ENCODE measurements at places on chromosomes 1 and 21.

GRCh38 chr1:24415910-24416665 is 486 bp downstream of the NIPAL3 start:
- no peak for DNase-seq

DNA sequence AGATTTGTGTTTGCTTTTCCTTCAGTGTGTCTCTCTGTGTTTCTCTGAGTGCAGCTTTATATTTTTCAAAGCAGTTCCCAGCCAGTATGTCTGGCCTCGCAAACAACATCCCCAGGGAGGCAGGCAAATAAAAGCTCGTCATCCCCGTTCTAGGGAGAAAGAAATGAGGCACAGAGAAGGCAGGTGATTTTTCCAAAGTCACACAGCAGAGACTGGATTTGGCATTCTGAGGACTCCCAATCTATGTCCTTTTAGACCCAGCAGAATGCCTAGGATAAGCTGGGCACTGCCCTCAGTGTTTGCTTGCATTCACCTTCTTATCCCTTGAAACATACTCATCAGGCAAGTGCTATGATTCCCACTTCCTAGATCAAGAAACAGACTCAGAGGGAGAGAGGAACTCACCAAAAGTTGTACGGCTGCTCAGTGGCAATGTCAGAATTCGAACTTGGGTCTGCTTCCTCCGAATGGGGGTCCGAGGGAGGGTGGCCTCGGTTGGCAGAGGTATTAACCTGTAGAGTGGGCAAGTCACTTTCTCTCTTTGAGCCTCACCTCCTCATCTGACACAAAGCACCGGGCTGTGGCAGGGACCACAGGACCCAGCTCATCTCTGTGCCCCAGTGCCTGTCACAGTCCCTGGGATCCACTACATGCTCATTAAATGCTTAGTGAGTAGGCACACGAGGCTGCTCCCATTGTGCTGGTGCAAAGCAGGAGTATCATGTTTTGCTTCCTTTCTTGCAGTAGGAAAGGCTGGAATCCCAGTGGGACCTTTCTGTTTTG is 4.2 kb downstream of the RAP1GAP start:
- no peak for DNase-seq

DNA sequence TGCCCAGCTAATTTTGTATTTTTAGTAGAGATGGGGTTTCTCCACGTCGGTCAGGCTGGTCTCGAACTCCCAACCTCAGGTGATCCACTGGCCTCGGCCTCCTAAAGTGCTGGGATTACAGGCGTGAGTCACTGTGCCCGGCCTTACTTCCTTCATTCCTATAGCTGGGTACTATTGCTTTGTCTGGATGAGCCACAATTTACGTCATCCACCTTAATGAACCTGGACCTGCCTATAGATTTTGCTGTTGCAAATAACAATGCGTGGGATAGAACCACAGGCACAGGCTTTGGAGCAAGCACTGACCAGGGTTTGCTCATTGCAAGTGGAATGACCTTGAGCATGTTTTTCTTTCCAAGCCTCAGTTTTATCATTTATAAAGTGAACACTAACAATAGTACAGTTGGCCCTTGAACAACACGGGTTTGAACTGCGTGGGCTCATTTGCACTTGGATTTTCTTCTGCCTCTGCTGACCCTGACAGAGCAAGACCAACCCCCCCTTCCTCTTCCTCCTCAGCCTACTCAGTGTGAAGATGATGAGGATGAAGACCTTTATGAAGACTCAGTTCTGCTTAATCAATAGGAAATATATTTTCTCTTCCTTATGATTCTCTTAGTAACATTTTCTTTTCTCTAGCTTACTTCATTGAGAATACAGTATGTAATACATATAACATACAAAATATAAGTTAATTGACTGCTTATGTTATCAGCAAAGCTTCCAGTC is 33.3 kb upstream of the BECN2 start:
- DNase-seq, result no peak

DNA sequence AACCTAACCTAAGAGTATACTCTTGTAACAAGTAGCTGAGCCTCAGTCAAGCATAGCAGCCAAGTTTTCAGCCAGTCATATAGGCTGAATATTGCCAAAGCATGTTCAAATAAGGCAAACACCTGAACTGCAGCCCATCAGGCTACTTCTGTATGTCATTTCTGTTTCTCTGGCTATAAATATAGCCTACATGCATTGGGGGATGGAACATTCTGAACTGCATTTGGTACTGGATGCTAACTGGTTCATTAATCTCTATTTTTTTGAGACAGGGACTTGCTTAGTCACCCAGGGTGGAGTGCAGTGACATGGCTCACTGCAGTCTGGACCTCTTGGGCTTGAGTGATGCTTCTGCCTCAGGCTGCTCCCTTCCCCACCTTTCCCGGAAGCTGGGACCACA is 37.3 kb downstream of the MAST2 start:
- DNase-seq, result no peak

DNA sequence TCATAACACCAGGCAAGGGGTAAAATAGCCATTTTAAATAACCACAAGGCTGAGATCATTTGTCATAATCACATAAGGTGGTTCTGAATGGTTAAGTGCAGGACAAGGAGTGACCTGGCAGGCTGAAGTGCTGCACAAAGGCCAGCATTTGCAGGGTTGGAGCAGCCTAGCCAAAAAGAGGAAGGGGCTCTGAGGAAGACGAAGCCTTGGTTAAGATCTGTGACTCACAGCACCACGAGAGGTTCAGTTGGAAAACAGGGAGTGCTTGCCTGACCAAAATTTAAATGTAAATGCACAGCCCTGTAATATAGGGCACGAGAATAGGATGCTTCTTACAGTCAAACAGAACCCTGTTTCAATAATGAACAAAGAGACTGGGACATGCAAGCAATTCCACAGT is 12.1 kb downstream of the ATP5PF start:
- no peak for DNase-seq

- no peak for DNase-seq
Measured at GRCh38 chr1:217369996-217370551, 260.8 kb downstream of the GPATCH2 start.

- no peak for DNase-seq
Measured at GRCh38 chr1:85453640-85454194, 11.2 kb downstream of the DDAH1 start.

DNA sequence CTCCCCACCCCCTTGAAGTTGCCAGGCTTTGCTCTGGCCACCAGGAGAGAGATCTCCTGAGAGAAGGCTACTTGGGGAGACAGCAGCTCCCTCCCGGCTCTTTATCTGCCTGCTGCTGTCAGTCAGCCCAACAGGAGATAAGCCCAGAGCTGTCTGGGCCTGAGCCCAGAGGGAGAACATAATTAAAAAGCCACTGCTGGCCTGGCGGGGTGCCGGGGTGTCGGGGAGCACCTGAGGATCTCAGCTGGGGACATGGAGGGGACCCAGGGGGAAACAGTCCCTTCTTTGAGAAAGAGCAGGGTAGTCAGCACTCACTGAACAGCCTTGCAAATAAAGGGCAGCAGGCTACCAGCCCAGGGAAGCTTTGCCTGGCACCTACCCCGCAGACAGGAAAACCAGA is 17.9 kb downstream of the VWA5B1 start:
- no peak for DNase-seq

DNA sequence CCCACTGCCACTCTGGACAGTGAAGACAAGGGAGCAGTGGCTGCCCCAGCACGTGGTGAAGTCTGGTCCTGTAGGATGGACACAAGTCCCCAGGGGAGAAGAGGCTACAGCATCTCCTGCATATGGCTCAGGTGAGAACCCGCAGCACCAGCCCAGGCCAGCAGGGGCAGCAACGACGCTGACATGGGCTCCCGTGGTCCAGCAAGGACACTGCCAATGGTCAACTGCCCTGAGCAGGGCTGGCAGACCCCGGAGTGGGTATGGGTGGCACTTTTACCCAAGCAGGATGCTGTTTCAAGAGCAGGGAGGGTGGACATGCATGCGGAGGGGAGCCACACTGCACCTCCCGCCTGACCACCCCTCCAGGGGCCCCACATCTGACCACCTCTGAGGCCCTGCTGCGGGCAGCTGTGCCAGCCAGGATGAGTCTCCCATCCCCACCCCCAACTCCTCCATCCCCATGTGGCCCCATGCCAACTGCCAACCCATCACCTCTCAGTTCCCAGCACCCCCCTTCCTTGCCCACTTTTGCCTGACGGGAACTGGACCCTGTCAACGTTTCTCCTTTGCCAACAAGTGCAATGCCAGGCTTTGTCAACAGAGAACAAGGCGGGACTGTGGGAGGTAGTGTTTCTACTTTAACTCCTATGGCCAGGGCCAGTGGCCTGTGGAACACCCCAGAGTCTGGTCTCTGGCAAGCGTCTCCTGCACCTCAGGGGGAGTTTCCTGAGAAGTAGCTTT is 8.6 kb downstream of the MORN1 start:
- DNase-seq, result peak; percentile 65

DNA sequence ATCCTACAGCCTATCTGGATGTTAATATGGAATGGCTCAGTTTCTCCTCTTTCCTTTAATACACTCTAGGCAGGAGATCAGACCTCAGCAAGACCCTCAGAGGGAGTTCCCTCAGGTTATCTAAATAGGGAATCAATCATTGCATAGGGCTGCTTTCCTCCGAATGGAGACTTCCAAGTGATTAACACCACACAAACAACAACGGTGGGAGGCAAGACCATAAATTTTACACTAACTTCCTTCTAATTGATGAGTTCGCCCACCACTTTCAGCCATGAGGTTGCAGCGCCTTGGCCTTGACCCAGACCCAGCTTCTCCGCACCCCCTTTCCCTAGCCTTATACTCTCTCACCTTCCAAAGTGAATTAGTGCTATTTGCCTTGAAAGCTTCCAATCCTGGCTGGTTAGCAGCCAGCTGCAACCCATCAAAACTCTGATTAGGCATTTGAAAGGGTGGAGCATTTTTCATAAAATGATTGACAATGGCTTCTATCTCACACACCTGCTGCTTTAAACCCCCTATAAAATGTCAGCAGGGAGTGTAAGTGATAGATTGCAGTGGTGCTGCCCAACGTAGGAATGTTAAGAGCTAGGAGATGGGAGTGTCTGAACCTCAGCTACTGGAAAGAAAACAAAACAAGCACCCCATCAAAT is 534.9 kb upstream of the USP24 start:
- DNase-seq, result no peak

DNA sequence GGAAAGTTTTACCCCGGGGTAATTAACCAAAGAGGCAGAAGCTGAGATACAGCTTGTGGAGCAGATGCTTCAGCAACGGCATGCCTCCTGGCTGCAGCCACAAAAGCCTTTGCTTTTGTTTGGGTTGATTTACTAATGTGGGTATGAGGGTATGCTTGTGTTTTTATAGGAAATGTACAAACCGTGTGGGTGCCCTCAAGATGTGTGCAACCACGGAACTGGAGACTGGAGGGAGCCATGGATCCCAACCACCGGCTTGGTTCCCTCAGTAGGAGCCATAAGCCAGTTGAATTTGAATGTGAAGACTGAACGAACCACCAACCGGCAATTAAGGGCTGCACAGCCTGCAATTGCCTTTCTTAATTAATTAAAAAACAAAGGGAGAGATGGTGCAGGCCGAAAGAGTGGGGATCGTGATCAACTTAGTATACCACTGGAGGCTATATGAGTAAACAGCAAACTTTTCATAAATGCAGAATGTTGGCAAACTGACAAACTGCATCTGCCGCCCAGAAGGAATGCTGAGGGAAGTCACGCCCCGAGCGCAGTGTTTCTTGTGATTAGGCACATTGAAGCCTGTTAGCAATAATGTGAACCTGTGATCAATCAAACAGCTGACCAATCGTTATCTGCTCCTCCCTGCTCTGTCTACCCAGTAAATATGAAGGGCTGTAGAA is 104.1 kb downstream of the DISP1 start:
- no peak for DNase-seq

GRCh38 chr1:112457241-112457640 is 51.5 kb upstream of the WNT2B start:
- DNase-seq, result no peak

DNA sequence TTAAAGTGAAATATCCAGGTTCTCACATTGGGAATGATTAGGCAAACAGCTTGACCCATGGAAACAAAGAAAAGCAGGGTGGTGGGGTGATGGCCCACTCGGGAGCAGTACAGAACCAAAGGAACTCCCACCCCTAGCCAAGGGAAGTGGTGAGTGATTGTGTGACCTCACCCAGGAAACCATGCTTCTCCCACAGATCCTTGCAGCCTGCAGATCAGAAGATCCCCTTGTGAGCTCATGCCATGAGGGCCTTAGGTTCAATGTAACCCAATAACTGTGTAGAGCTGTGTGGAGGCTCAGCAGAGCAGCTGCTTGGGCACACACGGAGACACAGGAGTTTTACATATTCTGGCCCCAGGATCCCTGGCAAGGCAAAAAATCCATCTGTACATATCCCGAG is 311.8 kb upstream of the DPYD start:
- DNase-seq, result no peak

DNA sequence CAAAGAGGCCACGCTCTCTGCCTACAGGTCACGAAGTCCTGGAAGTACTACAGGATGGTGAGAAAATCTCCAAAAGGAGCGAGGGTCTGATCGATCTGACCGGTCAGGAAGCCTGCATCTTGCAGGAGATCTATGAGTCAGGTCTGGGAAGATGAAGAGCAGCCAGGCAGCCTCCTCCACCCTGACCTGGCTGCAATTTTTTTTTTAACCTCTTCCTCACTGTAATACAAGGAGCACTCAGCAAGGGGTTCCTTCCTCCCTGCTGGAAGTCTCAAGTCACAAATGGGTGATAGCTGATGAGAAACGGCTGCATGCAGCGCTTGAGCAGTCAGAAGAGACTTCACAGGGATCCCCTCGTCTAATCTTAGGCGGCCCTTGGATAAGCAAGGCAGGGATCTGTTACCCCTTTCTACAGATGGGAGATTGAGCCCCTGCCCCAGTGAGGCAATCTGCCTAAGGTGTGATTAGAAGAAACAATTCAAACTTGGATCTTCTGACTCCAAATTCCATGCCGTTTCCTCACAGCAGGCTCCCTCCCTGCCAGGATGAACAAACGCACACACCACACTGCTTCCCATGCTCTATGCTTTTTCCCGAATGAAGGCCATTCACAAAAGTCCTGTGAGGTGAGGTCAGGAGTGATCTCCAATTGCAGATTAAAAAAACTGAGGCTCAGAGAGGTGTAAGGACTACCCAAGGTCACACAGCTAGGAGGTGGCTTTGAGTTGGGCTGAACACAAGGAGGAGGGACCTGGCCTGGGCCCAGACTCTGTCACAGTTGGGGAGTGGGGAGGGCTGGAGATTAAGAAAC is 48.3 kb downstream of the ECE1 start:
- DNase-seq, result no peak

DNA sequence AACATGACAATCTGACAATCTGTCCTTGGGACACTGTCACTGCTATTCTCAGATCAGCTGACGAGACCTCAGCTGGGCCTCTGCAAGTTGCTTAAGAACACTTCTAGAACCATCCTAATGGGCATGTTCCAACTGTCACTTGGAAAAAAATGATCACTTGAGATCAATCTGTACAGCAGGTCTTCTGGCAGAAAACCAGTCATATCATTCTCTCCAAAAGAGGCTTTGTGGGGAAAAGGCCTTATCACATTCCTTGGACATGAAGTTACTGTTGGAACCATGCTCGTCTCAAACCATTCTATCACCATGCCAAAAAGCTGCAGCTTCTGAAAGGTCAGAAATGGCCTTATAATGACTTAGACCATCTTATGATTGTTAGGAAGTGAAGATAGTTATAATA is 744.2 kb downstream of the USP25 start:
- DNase-seq, result no peak

GRCh38 chr1:29057700-29058099 is 66.0 kb downstream of the TMEM200B start:
- DNase-seq, result no peak

- DNase-seq, result no peak
Measured at GRCh38 chr1:87129606-87130005, 199.1 kb upstream of the LMO4 start.

GRCh38 chr1:114466334-114467014 is 44.5 kb downstream of the TRIM33 start:
- DNase-seq, result no peak

- DNase-seq, result no peak
Measured at GRCh38 chr1:112251766-112252506, 144.1 kb upstream of the CTTNBP2NL start.

Measured in stimulated activated CD8-positive, alpha-beta memory T cell treated with anti-CD3 and anti-CD28 coated beads, Interleukin-4, amount 100 ng/mL, for 48 hours (primary cell).